ENCODE measurements at places on chromosomes 5 and 9.

DNA sequence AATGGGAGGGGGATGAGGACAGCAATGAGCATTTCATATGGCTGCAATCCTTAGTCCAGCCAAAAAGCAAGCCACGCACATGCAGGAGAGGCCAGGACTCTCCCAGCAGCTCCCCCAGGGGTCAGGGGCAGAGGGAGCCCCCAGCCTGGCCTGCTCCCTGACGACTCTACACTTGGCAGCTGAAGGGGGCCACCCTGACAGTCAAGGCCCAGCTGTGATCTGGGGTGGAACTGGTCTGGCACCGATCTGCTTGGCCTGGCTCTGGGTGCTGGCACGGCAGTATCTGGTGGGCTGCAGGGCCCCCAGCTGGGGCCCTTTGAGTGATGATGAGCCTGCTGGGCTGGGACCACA is 118.1 kb downstream of the ADAMTS2 start:
- no peak for DNase-seq

DNA sequence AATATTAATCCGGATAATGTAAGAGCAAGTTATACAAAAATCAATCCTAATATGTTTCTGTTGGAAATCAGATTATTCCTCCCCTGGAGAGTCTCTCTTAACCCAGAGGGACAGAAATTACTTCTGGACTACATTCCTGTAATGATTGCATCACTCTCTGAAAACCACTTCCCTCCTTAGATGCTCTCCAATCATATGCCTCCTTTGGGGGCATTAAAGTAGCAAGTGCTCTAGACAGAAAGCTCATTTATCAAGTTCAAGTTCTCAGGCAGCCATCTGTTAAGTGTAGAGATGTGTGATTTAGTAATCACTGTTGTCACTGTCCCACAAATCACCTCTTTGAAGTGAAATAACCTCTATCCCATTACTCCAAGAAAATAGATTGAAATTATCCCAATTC is 247.1 kb downstream of the SLCO4C1 start:
- no peak for DNase-seq

DNA sequence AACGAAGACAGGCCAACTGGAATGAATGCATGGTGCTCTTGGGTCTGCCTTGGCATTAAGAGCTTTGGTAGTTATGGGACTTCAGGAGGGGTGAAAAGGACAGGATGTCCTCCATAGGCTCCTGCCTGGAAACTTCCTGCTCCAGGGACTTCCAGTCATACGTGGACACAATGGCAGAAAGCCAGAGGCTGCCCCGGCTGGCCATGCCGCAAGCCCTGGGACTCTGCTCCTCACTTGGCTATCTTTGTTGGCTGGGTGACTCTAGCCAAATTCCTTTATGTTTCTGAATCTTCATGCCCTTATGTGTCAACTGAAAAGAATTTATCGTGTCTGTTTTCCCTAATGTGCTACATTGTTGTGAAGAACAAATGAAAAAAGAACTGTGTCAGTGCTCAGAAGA is 136.9 kb downstream of the SIL1 start:
- no peak for DNase-seq

DNA sequence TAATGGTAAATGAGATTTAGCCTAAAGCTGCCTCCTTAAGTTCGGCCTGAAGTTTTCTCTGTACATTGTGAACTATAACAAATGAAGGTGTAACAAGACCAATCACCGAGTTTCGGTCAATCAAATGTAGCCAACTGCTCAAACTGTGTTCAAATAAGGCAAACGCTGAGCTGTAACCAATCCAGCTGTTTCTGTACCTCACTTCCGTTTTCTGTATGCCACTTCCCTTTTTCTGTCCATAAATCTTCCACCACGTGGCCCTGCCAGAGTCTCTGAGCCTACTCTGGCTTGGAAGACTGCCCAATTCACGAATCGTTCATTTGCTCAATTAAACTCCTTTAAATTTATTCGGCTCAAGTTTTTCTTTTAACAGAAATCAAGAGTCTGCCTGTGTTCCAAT is 193.5 kb upstream of the KLF9 start:
- DNase-seq: no peak

DNA sequence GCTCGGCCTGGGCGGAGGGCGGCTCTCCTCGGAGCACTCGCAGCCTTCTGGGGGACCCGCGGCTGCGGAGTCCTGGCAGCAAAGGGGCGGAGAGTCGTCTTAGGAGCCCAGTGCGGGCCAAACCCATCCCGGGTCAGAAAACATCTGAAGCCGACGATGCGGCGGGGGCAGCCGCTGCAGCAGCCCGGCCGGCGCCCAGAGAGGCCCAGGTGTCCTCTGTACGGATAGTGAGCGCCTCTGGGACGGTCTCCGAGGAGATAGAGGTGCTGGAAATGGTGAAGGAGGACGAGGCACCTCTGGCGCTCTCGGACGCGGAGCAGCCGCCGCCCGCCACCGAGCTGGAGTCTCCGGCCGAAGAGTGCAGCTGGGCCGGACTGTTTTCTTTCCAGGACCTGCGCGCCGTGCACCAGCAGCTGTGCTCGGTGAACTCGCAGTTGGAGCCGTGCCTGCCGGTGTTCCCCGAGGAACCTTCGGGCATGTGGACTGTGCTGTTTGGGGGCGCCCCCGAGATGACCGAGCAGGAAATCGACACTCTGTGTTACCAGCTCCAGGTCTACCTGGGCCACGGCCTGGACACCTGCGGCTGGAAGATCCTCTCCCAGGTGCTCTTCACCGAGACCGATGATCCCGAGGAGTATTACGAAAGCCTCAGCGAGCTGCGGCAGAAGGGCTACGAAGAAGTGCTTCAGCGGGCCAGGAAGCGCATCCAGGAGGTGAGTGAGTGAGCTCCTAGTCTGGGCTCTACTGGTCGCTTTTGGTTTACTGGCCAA is 1.2 kb downstream of the JMY start:
- DNase-seq: peak; percentile 2

DNA sequence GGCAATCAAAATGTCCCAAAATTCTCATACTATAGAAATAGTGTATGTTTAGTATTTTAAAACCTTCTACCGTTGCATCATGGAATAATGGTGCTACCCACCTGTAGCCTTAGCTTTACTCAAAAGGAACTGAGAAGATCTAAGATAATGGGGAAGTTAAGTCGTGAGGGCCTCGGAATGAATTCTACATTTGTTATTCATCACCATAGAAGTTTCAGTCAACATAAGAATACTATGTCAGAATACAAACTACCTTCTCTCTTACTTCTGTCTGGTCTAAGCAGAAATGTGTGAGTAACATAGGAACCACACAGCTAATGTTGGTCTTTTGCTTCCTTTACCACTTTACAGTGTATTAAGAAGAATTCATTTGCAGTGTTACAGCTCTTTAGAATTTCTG is 43.2 kb downstream of the RFK start:
- no peak for DNase-seq

- no peak for DNase-seq
Measured at GRCh38 chr9:110143485-110143884, 64.5 kb downstream of the C9orf152 start.
